D341Med (cell line): ENCODE measurements at places on chromosomes 6 and 20.

DNA sequence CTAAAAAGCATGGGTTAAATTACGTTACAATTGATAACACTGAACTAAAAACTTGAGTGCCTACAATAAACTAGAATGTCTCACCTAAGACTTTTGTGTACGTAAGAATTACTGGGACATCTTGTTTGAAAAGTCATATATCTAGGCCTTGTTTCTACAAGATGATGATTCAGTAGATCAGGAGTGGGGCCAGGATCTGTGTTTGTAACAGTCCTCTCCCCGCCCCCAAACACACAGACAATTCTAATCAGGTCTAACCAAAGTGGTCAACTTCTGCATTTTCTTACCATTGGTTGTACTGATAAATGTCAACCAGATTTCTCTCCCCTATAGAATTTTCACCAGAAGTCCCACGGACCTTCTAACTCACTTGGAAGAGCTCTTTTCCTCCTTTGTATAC, 56.9 kb downstream of the RAMACL start:
- DNase-seq: no peak

GRCh38 chr6:98136333-98136732, 698.0 kb upstream of the POU3F2 start:
- DNase-seq: no peak

DNA sequence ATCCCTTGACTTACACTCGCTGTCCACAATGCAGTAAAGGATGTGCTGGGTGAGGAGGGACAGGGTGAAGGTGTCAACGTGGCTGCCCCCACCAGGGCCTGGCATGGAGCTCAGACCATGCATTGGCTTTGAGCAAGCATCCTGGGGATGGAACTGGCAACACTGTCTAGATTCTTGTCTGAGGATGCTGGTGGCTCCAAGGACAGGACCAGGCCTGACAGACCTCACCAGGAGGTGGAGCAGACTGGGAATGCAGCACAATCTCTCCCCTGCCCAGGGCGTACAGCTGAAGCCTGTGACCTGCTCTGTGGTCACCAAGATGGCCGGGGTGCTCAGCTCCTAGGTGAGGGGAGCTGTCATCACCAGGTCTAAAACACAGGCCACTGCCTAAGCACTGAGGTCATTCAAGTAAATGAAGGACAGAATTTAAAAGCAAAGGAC, 50.9 kb downstream of the MYH7B start:
- DNase-seq: no peak

GRCh38 chr20:8639112-8639778, 429.6 kb upstream of the PLCB4 start:
- DNase-seq: no peak

- DNase-seq: no peak
Measured at GRCh38 chr20:59123011-59123677, 40.5 kb upstream of the ZNF831 start.

DNA sequence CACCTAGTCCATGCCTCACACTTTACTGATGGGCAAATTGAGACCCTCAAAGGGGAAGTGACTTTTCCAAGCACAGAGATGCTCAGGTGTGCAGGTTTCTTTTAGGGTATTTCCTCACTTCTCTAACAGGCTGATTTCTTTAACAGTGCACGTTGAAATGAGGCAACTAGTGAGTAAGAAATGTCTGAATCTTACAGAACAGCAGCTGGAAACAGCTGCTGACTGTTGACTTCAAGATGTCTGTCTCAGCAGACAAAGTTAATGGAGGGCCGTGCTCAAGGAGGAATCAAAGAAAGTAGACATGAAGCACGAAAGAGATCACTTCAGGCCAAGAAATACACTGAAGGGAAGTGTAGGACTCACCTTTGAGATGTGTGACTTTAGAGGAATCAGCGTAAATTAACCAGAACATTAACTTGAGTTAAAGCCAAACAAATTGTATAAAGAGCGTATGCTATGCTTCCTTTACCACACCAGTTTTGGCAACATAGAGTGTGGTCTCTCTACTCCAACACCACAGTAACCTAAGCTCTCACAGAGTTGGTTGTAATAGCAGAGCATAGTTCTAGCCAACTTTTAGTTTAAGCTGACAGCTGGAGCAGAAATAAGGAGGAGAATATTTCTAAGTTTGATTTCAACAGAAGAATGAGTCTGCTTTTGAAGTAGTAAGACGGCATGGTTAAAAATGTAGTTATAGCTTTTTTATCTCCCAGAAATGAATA, 60.9 kb downstream of the SAMD3 start:
- DNase-seq: no peak
